A549 treated with CORT108297 at 1 μM for 4 hours (cell line): ENCODE measurements at places on chromosomes 11 and 22. TPM values are rescaled to one million over a fixed set of nuclear protein-coding genes. Genes with fewer than 3 reads are reported as not detected.

Gene GUCY1A2
- 0.02 to 0.08 TPM (median 0.07 TPM) in 5 replicates for total RNA-seq

Gene ATG16L2
- total RNA-seq = 3.1 to 5.2 TPM (median 4.5 TPM) in 5 replicates

Gene TMEM191B
- 1.1 to 2.2 TPM (median 1.4 TPM) in 5 replicates for total RNA-seq

Gene IGSF22
- total RNA-seq = not detected in 5 replicates

Gene C11orf86
- 38.8 to 74.1 TPM (median 60.3 TPM) in 5 replicates for total RNA-seq

Gene FXYD6
- 0.20 to 0.52 TPM (median 0.29 TPM) in 5 replicates for total RNA-seq

Gene TRIM66
- total RNA-seq = 1.7 to 2.8 TPM (median 2.3 TPM) in 5 replicates

Gene RCOR2
- 0.87 to 1.3 TPM (median 1.1 TPM) in 5 replicates for total RNA-seq

Gene C11orf87
- 0.01 to 0.02 TPM (median 0.02 TPM) in 4 of 5 replicates, not detected in the other for total RNA-seq

Gene USP2
- total RNA-seq = 0.33 to 0.53 TPM (median 0.42 TPM) in 5 replicates

Gene RFPL1
- total RNA-seq = not detected in 5 replicates

Gene GLYATL1B
- total RNA-seq = not detected in 5 replicates

Gene PANX2
- 4.6 to 7.9 TPM (median 7.1 TPM) in 5 replicates for total RNA-seq

Gene ARHGEF17
- total RNA-seq = 8.4 to 13.9 TPM (median 13.6 TPM) in 5 replicates

Gene GPHA2
- not detected in 5 replicates for total RNA-seq

Gene LRRN4CL
- total RNA-seq = 0.04 to 0.21 TPM (median 0.05 TPM) in 4 of 5 replicates, not detected in the other

Gene TRIM48
- total RNA-seq = not detected in 5 replicates

Gene NLRP14
- total RNA-seq = not detected in 5 replicates

Gene SLC25A17
- total RNA-seq = 22.1 to 28.3 TPM (median 22.9 TPM) in 5 replicates

Gene MYOD1
- total RNA-seq = not detected in 5 replicates

Gene NPAS4
- not detected in 5 replicates for total RNA-seq

Gene F2
- 2.0 to 3.2 TPM (median 2.4 TPM) in 5 replicates for total RNA-seq

Gene DDI1
- total RNA-seq = not detected in 5 replicates
